NCI-H1694 (cell line): ENCODE measurements at places on chromosomes 5 and 9.

DNA sequence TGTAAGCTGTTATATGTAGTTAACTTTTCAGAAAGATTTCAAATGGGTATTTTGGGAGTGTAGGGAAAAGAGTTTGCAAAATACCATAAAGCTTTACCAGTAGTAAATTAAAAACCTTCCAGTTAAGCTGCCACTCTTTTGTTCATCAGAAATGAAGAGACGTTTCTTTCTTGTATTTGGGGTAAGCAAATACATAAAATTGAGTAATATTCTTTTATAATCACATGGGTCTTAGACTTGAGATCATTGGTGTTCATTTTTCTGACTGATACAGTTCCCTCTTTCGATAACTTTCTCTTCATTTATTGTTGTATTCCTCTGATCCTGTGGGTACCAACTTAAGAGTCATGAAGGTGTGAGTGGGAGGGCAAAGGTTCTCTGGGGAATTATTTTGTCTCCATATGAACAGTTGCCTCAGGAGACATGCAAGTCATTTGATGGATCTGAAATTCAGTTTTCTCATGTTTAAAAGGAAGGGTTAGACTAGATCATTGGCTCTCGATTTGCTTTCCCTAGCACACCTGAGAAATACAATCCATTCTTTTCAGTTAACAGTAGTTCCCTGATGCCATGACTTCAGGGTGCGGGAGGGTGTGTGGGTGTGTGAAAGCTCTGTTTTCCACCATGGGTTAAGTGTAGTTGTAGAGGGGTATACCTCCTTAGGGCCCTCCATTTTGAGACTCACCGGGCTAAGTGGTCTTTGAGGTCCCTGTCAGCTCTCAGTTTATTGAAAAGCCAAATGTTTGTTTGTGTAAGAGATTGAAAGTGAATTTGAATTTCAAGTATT is 47.7 kb downstream of the CNTRL start:
- no peak for DNase-seq

- DNase-seq = no peak
Observed at GRCh38 chr9:127854960-127855359, 502 bp upstream of the ENG start.

DNA sequence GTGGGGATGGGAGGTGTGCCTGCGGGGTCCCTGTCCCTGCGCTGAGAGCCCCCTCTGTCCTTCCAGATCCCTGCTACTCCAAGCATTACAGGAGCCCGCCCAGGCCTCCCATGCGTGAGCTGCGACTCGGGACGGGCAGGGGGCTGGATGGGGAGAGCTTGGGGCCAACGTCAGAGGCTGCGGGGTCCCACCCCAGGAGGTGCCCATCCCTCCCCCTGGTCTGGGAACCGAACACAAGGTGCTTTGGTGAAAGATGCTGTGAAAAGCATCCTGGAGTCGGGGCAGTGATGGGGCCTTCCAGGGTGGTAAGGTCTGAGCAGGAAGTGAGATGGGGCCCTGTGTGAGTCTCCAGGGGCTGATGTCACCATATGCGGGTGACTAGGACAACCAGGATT is 2.7 kb downstream of the LCN9 start:
- no peak for DNase-seq

GRCh38 chr5:83522446-83522845 is 50.9 kb downstream of the VCAN start:
- no peak for DNase-seq

- no peak for DNase-seq
Observed at GRCh38 chr5:179177711-179178575, 117.8 kb downstream of the ZNF354C start.

DNA sequence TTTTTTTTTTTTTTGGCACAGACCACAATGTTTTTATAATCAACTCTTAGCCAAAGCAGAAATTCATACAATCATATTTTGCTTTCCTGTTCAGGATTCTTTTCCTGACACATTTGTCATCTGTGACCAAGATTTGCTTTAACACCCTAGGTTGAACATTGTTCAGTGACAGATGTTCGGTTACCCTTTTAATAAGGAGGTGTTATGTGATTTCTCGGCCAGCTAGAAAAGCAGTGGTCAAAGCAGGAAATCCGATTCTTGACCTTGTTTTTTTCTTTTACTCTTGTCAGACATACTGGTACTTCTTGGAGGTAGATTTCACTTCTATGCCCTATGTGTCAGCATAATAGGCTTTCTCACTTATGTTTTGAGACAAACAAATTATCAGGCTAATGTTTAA is 335.3 kb upstream of the ACTBL2 start:
- DNase-seq = no peak

- DNase-seq = peak; percentile 81
Observed at GRCh38 chr5:96614110-96614691, 48.0 kb upstream of the CAST start.

GRCh38 chr5:155833287-155833686 is 493.7 kb upstream of the SGCD start:
- DNase-seq = no peak

GRCh38 chr9:134503301-134504105 is 138.1 kb upstream of the COL5A1 start:
- DNase-seq = no peak

- DNase-seq = no peak
Observed at GRCh38 chr9:92190536-92190790, 75.2 kb upstream of the SPTLC1 start.

DNA sequence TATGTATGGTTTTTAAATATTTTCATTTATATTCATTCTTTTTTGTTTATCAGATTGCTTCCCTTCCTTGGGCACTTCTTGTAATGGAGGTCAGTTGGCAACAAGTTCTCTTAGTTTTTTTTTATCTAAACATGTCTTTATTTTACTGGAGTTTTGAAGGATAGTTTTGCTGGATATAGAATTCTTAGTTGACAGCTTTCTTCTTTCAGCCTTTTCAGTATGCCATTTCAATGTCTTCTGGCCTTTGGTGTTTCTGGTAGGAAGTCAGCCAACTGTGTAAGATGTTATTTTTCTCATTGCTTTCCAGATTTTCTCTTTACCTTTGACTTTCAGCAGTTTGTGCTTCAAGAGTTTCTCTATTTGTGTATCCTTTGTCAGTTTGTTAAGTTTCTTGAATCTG is 14.2 kb downstream of the SLC12A2 start:
- no peak for DNase-seq

DNA sequence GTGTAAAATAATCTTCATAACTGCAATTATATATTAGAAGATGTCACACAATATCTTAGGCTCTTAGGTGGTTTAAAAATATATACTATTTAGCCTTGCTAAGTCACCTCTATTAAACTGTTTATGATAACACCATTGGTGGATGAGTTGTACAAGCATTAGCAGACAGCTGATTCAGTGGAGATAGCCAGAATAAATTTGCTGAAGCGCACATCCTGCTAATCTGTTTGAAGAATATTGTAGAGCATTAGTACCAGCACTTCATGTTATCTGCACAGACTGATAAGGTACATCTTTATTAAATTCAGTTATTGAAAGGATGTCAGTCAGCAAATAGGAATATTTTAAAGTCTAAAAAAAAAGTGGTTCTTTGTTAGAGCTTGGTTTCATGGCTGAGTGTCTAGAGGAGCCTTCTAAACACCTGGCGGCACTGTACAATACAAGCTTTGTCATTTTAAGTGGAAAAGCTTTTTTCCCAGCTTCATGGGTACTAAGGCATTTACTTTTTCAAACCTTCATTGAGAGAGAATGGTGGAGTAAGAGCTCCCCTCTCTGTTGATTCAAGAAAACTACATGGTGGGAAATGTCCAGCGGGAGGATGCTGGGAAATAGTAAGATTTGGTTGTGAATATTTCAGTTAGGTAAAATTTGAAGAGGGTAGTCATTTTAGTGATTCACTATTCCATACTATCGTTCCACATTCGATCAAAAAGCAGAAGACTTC is 275.1 kb downstream of the SLF1 start:
- no peak for DNase-seq

DNA sequence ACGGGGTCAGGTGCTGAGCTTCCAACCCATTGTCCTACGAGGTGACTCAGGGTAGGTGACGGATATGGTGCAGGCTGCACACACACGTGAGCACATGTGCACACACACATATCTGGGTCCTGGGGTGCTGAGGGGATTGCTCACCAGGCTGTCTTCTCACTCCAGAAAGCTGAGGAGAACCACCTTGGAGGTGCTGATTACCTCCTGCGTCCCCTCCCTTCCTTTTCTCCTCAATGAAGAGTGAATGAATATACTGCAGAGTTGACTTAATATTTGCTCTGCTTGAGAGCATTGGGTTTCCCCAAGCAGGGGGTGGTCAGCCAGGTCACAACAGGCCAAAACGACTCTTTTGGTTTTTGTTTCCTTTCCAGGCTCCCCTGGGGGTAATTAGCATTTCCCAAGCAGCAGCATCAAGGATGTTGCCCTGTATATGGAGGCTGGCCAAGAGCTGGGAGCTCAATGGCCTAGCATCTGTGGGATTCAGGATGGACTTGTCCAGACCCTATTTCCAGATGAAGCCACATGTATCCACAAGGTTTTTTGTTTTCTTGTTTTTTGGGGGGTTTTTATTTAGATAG is 49.7 kb downstream of the PDZD2 start:
- DNase-seq = no peak

DNA sequence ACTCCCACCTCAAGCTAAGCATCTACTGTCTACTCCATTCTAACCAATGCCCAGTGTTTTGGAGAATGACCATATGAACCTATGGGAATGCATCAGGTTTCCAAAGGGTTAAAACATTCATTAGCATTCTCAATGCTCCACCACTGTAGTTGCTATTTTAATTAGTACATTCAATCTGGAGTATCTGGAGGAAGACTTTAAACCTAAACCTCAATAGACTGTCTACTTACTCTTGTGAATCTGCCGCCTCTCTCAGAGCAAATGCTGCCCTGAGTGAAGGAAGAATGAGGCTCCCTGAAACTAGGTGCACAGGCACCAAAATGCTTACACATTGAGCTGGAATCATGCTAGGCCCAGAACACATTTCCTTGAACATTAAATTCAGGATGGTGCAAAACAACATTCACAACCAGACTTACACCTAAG is 2.0 kb downstream of the ENC1 start:
- DNase-seq = no peak

GRCh38 chr9:4494806-4495205 is 4.5 kb downstream of the SLC1A1 start:
- no peak for DNase-seq
